ENCODE measurements at places on chromosomes 16 and 17.

GRCh38 chr16:49679095-49679494, 176.8 kb downstream of the ZNF423 start:
- DNase-seq: no peak

DNA sequence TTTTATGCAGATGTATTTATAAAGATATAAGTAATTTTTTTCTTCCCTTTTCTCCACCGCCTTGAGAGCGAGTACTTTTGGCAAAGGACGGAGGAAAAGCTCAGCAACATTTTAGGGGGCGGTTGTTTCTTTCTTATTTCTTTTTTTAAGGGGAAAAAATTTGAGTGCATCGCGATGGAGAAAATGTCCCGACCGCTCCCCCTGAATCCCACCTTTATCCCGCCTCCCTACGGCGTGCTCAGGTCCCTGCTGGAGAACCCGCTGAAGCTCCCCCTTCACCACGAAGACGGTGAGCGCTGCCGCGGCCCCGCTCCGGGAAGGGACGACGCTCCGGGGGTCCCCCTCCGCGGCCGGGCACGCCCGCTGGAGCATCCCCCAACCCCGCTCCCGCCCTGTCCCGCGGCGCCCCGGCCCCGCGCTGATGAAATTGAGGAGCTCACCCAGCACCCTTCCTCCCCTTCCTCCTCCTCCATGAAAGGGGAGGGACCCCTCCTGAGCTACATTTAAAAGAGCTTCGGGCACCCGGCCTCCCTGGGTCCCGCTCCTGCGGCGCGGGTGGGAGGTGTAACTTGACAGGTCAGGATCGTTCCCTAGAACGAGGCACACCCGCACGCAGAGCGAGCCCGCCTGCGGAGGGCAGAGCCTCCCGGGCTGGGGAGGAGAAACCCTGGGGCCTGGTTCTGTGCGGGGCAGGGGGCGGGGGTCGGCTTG, 706 bp downstream of the HLF start:
- DNase-seq: no peak

- no peak for DNase-seq
Observed at GRCh38 chr17:35377068-35377467, 3.6 kb upstream of the SLFN11 start.

GRCh38 chr16:1812732-1813163, 13.9 kb downstream of the HAGH start:
- peak; percentile 74 for DNase-seq

DNA sequence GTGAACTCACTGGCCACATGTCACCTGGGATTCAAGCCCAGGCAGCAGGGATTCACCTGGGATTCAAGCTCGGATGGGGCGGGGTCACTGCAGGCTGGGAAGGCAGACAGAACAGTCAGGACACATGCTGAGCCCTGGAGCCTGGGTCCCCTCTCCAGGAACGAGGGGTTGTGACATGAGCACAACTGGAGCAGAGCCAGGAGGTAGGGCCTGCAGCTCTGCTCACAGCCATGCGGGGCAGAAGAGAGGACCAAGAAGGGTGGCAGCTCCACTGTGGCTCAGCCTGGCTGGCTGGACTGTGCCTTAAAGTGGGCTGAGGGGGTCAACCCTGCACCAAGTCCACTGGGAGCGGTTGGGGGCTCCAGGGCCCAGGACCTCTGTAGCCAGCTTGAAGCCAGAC, 150.1 kb downstream of the RAB11FIP4 start:
- DNase-seq: no peak

- no peak for DNase-seq
Observed at GRCh38 chr16:57314161-57314785, 29.8 kb upstream of the PLLP start.

- no peak for DNase-seq
Observed at GRCh38 chr17:64441772-64442540, 7.0 kb upstream of the MILR1 start.

DNA sequence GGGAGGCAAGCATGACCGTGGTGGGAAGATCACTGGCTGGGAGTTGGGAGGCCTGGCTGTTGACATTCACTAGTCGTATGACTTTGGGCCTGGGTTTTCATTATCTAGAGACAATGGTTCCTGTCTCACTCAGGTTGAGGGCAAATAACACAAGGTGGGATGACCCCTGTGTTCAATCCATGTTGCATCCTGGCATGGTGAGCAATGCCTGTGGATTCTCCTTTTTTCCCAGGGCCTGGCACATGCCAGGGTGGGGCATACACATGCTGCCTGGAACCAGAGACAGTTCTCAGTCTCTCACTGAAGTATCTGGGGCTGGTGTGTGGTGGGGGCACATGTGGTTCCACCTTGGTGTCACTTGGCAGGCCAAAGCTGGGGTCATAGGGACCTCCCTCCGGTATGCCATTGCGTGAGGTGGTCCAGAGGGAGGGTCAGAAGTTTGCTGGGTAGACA, 5.4 kb downstream of the THRA start:
- DNase-seq: no peak

- no peak for DNase-seq
Observed at GRCh38 chr17:45409659-45410076, 23.0 kb downstream of the ARHGAP27 start.

DNA sequence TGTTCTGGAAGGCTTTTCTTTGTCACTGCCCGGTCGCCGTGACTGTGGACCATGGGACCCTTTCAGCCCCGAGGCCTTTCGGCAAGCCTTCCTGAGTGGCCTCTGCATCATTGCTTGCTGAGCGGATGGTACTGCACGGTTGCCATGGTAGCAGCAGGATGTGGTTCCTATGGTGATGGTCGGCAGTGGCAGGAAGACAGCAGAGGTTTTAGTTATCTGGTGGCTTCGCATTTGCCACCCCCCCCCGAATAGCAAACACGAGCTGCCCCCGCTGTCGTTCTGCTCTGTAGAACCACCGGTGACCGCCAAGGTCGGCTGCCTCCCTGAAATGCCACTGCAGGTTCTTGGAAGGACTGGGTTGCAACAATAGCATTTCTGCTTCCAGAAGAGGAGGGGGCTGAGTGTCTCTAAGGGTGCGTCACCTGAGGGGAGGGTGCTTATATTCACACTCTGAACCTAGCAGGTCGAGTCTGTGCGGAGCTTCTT, 76.6 kb downstream of the CMIP start:
- no peak for DNase-seq

DNA sequence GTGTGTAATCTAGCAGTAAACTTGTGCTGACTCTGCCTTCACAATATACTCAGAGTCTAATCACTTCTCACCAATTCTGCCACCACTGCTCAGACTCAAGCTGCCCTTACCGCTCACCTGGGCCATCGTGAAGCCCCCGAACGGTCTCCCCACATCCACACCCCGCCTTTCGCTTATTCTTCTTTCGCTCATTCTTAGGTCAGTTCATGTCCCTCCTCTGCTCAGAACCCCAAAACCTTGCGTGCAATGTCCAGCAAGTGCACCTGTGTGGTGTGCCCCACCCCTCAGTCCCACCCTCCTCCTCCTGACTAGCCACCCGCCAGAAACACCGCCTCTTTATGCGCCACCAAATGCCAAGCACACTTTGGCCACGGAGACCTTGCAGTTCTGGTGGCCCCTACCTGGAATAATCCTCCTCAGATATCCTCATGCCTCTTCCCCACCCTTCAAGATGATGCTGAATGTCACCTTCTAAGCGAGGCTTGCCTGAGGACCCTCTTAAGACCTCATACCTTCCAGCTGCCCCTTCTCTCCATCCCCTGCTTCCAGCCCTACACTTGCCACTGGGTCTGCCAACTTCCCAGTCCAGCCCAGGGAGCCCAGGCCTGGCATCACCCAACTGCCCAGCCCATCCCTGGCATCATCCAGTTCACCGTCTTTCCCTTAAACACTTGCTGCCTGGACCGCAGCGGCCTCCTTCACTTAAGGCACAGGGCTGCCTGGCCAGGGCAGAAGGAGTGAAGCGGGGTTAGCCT, 34.3 kb upstream of the RBFOX3 start:
- no peak for DNase-seq

DNA sequence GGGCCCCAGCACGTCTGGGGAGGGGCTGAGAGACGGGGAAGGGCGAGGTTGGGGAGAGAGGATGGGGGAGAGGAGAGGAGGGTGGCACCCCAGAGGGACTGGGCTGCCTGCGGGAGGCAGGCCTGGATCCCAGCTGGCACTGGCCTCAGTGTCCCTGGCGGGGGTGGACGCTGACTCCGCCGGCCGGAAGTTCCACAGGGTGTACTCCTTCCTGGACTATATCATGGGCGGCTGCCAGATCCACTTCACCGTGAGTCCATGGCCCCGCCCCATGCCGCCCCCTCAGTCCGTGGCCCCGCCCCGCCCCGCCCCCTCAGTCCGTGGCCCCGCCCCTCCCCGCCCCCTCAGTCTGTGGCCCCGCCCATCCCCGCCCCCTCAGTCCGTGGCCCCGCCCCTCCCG, 11.3 kb downstream of the CPNE7 start:
- DNase-seq: no peak

DNA sequence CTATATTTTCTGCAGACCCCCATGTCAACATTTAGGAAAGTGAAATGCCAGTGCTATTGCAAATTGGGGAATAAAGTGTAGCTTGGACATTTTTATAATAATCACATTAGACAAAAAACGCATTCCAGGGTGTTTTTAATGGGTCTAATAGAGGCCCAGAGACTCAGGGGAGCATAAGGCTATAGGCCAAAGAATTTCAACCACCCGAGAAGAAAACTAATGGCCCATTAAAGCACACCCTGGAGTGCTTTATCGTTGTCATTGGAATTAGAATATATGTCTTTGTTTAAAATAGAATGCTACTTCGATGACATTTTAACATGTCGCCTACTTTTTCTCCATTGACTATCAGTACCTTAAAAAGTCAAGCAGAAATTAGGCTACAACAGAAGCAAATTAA, 414.1 kb upstream of the CDH8 start:
- no peak for DNase-seq

DNA sequence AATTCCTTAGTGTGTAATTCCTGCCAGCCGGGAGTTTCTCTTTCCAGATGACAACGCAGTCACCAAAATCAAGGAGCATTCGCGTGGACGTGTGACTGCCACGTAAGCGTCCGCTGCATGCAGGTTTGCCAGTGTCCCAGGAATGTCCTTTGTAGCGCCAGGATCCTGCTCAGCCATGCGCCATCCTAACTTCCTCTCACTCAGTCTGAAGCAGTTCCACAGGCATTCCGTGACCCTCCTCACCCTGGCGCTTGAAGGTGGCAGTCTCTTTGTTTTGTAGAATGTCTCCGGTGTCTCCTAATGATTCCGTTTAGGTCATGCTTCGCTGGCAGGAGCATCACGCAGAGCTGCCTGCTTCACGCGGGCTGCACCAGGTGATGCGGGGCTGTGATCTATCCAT, 88.6 kb downstream of the RPTOR start:
- no peak for DNase-seq

DNA sequence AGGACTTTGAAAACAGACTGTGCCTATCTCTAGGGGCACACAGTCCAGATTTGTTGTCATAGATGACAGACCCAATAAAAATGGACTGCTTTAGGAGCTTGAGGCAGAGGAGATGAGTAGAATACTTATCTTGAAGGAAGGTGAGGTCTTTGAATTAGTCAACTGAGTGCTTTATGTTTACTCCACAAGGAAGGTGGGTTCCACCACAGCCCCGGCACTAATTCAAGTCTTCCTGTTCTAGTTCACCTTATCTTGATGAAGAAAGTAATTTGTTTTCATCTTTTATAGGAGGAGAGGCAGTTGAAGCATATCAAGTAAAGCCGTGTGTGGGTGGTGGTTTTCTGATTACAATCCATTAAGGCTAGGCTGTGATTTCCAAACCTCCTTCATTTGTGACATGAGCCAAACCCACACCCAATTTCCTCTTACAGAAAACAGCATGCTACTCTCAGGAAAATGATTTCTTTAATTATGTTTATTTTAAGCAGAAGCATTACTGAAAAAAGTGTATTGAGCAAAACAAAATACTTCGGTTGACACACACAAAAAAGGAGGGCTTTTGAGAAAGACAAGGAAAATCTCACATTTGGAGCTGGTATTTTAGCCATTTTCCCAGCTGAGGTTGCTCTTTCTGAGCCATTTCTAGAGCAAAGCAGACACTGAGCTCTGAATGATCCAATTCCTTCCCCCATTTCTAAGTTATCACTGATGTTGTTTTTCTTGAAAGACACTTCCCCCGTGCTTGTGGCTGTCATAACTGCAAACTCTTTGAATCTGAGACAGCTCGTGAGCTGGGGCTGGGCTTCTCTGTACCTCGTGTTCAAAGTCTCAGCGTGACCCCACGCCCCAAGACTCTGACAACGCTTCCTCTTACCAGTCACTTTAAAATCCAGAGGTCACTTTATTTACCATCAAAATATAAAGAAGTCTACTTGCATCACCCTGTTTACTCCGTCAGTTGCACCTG, 35.4 kb downstream of the CDRT15 start:
- no peak for DNase-seq

DNA sequence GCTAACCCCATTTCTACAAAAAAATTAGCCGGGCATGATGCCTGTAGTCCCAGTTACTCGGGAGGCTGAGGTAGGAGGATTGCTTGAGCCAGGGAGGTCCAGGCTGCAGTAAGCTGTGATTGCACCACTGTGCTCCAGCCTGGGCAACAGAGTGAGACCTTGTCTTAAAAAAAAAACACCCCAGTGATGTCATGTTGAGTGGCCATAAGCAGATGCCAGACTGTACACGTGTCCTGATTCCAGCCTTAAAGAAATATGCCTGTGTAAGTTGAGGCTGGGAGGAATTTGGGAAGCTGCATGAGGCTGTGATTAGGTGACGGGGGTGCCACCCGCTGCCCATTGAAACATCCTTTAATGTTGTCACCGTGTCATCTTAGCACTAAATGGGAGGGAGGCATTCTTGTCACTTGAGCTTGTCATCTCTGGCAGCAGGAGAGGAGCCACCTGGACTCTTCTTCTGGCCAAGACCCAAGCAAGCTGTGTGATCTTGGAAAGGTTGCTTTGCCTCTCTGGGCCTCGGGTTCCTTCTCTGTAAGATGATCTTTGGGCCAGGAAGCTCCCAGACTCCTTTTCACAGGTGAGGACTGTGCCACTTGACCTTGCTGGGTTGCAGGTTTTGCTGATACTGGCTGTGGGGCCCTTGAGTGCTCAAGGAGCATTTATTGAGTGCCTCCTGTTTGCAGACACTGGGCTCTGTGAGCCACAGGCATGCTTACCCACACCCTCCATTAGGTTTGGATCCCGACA, 98.3 kb upstream of the CIBAR2 start:
- no peak for DNase-seq

GRCh38 chr17:69858460-69858859, 216.6 kb upstream of the KCNJ16 start:
- DNase-seq: no peak

Measured in AG04450 (cell line).